NCI-H345 (cell line): ENCODE measurements at places on chromosomes 11 and 22.

- no peak for DNase-seq
These were observed 520.8 kb upstream of the KIRREL3 start for GRCh38 chr11:127521413-127521812.

GRCh38 chr11:19817265-19817851 lies 104.7 kb downstream of the NAV2 start:
- no peak for DNase-seq

DNA sequence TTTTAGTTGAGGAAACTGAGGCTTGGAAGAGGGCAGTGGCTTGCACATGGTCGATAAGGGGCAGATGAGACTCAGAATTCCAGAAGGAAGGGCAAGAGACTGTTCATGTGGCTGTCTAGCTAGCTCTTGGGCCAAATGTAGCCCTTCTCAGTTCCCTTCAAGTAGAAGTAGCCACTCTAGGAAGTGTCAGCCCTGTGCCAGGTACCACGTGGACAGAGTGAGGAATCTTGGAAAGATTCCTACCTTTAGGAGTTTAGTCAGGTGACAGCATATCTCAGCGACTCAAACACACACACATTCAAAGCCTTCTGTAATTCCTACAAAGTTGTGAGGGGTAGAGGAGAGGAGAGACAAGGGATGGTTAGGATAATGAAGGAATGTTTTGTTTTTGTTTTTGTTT lies 18.3 kb downstream of the PIK3IP1 start:
- DNase-seq, result no peak

- DNase-seq, result no peak
These were observed 322.9 kb upstream of the ZC3H12C start for GRCh38 chr11:109770323-109770722.

GRCh38 chr11:134901955-134902918 lies 490.2 kb upstream of the B3GAT1 start:
- no peak for DNase-seq
